Posterior cingulate gyrus (tissue), 11 donors: ENCODE measurements at places on chromosomes 12 and 14.
A peak's percentile ranks its signal among the peaks of the same experiment; 100 is the strongest.

- no peak for DNase-seq
These were observed 6.9 kb downstream of the TMBIM6 start for GRCh38 chr12:49748306-49748705.

DNA sequence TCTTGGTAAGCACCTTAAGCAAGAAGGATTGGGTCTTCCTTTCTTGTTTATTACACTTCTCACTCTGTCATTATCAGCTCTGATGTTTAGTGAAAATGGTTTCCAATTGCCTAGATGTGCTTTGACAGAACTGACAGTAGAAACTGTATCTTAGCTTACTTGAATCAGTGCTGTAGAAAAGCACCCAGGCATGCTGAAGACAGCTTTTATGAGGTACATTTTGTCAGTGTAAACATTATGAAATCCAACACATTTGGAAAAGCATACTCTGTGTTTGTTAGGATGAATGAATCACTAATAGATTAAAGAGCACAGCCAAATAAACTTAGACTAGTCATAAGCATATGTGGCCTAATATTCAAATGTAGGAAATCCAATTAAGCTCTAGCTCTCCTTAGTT lies 290.2 kb upstream of the NPAS3 start:
- DNase-seq, result no peak

- no peak for DNase-seq
These were observed 30.2 kb upstream of the CPM start for GRCh38 chr12:68962877-68963855.

DNA sequence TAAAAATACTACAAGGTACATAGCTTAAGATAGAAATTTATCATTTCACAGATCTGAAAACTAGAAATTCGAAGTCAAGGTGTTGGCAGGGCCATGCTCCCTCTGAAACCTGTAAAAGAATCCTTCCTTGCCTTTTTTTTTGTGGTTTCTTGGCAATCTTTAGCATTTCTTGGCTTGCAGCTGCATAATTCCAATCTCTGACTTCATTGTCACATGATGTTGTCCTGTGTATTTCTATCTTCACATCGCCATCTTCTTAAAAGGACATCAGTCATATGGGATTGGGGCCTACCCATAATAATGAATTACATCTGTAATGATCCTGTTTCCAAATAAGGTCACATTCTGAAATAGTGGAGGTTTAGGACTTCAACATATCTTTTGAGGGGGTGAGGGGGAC lies 250.4 kb downstream of the TMTC2 start:
- no peak for DNase-seq

GRCh38 chr14:35399083-35399937 lies 5.2 kb downstream of the NFKBIA start:
- no peak for DNase-seq

DNA sequence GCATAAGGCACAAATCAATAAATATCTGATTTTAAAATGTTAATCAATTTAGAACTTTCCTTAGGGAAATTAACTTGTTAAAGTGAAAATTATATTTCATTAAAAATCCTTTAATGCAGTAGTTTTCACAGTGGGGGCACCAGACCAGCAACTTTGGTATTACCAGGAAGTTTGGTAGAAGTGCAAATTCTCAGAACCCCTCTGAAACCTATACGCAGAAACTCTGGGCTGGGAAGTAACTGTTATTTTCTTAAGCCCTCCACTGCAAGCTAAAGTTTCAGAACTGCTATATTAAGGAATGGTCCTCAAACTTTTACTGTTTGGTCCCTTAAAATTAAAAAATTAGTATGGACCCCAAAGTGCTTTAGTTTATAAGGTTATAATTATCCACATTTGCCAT lies 35.7 kb downstream of the GNPTAB start:
- no peak for DNase-seq

DNA sequence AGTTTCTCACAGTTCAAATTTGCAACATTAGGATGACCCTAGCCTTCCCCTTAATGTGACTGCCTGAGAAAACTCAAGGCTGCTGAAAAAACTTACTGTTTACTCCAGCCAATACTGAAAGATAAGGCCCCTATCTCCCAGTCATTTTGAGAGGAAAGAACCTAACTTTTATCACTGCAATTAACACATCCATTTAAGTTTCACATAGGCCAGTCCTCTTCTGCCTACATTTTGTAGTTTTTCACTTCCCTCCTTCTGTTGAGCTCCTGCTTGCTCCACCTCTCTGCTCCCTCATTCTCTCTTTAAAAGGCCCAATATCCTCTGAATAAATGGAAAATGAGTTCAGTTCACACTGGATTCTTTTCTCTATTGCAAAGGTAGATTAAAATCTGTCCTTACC lies 1996.2 kb upstream of the FLRT2 start:
- DNase-seq, result no peak

DNA sequence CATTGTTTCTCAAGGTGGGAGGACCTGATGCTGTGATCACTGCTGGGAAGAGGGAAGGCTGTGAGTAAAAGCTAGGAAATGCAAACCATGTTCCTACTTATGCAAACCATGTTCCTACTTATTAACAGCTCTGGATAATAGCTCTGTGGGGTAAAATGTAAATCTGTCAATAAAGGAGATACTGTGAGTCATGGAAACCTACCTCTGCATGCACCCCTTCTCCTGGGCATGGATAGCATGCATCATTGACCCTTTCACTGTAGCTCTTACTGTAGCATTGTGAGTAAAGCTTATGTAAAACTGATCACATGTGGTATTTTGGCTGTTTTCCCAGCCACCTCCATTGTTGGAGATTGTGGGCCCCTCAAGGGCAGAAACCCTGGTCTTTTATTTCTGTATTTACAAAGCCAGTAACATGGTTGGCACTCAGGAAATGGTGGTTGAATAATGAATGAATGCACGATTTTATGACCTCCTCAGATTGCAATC lies 253.7 kb downstream of the GRIN2B start:
- DNase-seq, result no peak

DNA sequence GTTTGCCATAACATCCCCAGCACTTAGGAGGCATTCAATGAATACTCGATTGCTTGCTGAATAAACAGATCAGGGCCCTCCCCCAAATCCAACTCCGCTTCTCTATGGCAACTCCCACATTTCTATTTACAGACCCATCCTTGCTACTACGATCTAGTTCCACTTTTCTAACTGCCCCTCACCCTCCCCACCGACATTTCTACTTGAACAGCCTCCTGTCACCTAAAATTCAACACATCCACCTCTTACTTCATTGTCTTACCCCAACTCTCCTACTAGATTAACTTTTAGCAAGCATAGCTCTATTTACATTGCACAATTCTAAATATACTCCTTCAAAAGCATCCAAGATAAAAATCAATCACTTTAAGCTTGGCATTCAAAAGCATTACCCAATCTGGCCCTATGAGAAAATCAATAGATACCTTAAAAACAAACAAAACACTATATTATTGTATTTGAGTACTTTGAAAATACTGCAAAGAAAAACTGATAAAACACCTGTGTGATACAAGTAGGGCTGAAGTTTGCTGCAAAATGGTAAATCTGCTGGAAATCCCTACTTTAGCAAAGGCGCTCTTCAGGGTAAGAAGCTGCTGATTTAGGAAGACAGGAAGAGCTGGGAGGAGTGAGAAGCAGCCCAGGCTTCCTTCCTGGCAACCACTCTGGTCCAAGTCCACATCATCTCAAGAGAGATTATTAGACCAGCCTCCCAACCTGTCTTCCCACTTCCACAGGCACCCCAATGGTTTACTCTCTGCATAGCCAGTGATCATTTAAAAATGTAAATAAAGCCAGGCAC lies 96.4 kb downstream of the HECTD4 start:
- DNase-seq, result no peak

- no peak for DNase-seq
These were observed 70.9 kb downstream of the LLPH start for GRCh38 chr12:66059666-66060065.

DNA sequence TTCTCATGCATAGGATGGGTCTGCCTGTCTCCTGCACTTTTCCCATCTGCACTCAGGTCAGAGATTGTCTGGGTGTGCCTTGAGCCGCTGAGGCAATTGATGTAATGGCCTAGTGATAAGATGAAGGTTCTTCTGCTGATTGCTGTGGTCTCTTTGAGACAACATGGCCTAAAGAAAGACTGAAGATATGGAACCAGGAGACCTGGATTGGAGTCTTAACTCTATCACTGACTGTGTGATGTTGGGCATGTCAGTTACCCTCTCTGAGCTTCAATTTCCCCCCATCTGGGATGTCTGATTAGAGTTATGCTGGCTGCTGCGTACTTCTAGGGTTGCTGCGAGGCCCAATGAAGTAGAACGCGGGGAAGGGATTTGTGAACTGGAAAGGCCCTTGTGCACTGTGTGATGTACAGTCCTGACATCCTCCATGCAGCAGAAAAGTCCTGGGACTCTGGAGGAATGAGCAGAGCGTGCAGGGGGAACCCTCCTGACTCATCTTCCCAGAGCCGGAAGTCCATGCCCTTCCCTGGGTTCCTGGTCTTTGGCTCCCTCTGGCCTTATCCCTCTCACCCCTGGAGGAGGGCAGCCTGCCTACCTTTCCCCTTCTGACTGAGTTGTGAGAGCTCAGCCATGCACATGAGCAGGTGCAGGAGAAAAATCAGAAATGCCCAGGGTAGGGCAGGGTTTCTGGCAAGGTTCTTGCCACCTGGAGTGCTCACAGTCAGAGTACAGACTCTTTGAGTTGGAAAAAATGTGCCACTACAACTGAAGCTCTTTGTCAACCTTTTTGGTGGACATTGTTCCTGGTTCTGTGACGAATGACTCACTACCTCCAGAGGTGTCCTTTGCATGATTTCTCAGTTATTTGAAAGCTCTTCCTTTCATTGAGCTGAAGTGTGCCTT lies 21.1 kb downstream of the PLEKHD1 start:
- no peak for DNase-seq

- no peak for DNase-seq
These were observed 46.5 kb upstream of the GALNT9 start for GRCh38 chr12:132375747-132376463.

DNA sequence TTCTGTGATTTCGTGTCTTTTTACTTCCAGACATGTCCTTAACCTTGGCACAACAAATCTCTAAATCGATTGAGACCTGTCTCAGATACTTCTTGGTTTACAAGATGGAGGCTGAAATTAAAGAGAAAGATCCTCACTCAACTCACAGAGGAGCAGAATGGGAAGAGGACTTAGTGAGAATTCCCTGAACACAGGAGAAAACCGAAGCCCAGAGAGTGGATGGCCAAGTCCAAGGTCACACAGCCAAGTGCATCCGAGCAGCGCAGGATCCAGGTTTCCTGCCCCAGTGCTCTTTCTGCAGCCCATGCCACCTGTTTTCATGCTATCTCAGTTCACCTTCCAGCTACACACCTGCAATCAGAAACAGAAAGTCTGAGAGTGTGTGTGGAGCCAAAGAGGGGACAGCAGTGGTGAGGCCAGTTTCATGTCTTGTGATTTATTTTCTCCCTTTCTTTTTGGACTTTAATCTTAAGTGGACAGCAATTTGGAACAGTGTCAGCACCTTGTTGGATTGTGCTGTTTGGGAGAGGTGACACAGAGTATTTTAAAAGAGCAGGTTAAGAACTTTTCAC lies 22.9 kb upstream of the TCL1B start:
- no peak for DNase-seq

DNA sequence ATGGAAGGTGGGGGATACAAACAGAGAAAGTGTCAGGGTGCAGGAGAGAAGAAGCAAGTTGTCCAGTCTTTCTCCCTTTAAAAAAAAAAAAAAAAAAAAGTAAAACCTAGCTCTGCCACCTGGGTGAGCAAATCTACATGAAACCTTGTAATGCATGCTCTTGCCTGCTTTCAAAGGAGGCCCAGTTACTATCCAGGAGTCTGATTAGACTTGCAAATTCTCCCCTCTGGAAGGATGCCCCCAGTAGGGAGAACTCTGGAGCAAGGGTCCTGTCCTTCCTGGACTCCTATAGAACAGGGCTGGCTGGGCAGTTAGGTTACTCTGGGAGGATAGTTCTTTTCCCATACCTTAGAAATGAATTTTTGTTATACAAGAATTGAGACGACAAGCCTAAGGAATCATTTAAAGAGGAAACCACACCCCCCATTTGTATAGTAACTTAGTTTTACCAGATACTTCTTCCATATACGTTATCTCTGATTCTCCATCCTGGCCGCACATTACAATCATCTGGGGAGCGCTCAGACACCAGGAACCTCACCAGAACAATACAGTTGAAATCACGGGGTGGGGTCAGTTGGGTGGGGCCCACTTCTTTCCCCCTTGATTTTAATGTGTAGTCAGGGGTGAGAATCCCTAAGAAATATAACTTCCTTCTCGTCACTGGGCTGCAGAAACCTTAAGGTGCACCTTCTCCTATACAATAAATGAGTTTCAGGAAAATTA lies 30.5 kb downstream of the RAB35 start:
- DNase-seq, result no peak

DNA sequence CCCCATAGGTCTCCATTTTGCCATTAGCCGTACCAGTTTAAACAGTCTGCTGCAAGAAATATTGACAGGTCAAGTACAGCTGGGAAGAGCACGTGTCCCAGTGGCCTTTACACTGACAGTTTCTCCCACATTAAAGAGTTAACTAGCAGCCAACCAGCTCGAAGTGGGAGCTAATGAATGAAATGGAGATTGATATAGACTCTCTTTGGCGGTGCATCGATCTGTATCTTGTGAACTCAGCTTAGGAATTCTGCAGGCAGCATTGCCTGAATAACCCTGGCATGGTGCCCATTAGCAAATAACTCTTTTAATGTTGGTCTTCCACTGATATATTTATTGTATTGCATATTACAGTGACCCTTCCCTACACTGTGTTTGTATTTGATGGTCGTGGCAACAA lies 319.4 kb downstream of the EGLN3 start:
- DNase-seq, result no peak

- DNase-seq, result no peak
These were observed 67.9 kb upstream of the NR2C1 start for GRCh38 chr12:95141310-95141709.

DNA sequence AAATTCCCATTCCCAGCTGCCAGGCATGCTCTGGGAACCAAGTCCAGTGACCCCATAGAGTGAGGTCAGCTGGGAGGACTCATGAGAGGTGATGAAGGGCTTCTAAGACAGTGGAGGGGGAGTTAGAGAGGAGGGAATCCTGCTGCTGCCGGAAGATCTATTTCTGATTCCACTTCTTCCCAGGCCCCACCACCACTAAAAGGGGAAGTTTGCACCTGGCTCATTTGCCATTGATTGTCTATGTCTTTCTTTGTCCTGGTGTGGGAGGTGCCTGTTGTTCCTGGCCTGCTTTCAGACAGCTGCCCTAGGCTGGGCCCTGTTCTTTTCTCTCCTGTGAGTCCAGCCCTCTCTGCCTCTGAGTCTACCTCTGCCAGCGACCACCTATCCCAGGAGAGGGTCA lies 3.0 kb upstream of the KRT6A start:
- no peak for DNase-seq

GRCh38 chr14:102491786-102492530 lies 17.6 kb downstream of the ANKRD9 start:
- peak; percentile 57 for DNase-seq
